ENCODE measurements at places on chromosomes 6 and 20.
A peak's percentile ranks its signal among the peaks of the same experiment; 100 is the strongest.

GRCh38 chr20:60437418-60437817, 479.2 kb downstream of the CDH26 start:
- DNase-seq: no peak

DNA sequence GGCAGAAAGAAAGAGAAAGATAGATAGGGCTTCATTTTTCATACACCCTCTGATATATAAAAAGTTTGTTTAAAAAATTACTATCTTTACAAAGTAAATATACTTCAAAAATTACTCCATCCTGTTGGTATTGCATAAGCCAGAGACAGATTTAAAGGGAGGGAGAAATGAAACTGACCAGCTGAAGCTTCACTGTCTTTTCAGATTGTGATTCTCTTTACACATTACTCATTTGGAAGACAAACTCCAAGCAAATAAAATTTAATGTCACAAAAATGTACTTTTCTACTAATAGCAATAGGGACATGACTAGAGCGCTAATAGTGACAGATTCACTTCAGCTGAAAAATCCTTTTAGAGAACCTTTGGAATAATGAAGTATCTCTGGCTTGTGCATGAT, 38.6 kb upstream of the MARCKS start:
- no peak for DNase-seq

DNA sequence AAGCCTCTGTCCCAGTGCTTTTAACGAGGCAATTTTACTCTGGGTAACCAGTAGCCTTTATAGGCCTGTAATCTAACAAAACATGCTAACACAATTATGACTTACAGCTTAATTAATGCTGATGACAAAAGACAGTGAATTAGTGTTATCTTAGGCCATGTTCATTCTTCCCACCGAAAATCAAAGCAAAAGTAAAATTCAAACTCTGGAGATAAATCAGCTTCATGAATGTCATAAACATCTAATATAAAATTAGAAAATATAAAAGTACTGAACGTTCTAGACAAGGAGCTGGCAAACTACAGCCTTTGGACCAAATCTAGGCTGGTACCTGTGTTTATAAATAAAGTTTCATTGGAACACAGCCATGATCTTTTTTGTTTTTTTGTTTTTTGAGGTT, 18.6 kb upstream of the COL21A1 start:
- no peak for DNase-seq

- no peak for DNase-seq
Observed at GRCh38 chr20:25191051-25191450, 4.5 kb upstream of the ENTPD6 start.

- no peak for DNase-seq
Observed at GRCh38 chr20:22732751-22733150, 148.4 kb upstream of the FOXA2 start.

GRCh38 chr6:73123632-73124329, 101.5 kb downstream of the KHDC1L start:
- no peak for DNase-seq

DNA sequence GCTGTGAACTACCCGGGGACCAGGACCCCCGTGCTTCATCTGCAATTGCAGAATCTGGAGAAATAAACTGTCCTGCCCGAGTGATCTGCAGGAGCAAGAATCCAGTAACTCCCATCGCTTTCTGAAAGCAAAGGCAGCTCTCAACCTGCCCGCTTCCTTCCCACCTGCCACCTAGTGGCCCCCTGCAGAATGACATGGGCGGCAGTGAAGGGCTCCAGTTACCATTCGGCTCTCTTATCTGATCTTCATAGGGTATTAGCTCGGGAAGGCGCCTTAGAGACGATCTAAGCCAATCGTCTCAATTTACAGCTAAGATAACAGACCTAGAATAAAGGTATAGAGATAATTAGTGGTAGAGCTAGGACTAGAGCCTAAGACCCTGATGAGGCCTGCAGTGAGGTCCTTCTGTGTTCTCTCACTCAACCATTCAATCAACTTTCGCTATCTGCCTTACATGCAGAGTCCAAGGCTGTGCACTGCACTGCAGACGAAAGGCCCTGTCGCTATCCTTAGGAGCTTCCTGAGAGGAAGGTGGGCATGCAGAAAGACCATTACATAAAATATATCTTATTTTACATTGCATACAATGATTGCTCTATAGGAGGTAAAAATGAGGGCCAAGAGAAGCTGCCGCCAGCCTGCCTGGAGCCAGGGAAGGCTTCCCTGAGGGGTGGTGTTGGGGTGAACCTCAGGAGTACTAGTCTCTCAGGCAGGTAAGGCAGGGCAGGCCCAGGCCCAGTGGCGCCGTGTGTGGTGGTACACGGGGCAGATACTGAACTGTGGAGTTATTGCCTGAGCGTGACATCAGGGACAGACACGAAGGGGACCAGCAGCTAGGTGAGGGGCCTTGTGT, 7.1 kb upstream of the PSMG4 start:
- peak; percentile 65 for DNase-seq

DNA sequence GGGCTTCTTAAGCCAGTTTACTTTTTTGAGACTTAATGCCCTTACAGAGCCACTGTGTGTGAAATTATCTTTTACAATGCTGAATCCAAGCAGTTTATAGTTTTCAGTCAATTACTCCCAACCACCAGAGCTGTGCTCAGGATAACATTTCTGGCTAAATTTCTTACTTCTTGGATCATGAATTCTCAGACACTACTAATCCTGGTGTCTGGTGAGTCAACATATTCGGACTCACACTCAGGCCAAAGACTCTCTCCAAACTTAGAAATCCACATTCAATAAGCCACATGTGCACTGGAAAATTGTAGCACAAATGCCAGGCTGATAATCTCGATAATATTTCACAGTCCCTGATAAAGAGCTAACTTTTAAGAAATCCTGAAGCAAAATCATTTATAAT, 49.0 kb downstream of the PTPRT start:
- no peak for DNase-seq

- no peak for DNase-seq
Observed at GRCh38 chr20:43415661-43416430, 41.9 kb upstream of the SRSF6 start.

DNA sequence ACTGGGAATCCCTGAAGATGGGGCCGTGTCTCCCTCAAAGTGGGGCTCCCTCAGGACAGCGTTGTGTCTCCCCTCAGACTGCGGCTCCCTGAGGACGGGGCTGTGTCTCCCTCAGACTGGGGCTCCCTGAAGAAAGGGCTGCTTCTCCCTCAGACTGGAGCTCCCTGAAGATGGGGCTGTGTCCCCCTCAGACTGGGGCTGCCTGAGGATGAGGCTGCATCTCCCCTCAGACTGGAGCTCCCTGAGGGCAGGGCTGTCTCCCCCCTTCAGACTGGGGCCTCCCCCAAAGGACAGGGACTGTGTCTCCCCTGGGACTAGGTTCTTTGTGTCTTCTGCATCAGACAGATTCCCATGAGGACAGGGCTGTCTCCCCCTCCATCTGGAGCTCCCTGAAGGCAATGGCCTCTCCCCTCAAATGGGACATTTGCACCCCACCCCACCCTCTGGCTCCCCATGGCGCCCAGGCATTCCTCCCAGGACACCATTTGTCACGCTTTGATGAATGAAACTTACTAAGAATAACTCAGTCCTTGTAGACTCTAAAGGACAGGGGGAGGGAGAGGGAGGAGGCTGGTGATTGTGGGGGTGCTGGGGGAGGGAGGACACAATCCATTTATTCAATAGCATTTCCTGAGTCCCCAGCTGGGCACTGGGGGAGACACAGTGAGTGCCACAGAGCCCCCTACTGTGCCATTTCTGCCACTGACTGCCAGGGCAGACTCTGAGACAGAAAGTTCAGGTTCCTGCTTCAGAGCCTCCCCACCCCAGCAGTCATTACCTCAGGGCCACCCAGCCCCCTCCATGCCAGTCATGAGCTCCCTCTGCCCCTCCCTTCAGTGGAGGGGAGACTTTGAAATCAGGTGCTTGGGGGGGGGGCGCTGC, 122.4 kb downstream of the MRPL14 start:
- no peak for DNase-seq

DNA sequence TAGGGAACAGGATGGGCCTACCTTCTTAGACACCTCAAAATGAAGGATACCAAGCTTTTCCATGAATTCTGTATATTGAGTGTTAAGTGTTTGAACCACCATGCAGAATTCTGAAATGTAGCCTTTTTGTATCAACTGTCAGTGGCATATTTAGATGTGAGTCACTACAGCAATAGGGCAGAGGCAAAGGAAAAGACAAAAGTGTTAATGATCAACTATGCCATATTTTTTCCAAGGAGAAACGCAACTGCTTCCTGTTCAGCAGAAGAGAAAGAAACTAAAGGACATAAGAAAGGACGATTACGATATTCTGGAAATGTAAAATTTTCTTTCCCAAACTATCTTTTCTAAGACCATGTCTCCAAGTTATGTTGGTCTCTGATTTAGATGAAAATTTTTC, 104.6 kb upstream of the RSPO3 start:
- DNase-seq: no peak

DNA sequence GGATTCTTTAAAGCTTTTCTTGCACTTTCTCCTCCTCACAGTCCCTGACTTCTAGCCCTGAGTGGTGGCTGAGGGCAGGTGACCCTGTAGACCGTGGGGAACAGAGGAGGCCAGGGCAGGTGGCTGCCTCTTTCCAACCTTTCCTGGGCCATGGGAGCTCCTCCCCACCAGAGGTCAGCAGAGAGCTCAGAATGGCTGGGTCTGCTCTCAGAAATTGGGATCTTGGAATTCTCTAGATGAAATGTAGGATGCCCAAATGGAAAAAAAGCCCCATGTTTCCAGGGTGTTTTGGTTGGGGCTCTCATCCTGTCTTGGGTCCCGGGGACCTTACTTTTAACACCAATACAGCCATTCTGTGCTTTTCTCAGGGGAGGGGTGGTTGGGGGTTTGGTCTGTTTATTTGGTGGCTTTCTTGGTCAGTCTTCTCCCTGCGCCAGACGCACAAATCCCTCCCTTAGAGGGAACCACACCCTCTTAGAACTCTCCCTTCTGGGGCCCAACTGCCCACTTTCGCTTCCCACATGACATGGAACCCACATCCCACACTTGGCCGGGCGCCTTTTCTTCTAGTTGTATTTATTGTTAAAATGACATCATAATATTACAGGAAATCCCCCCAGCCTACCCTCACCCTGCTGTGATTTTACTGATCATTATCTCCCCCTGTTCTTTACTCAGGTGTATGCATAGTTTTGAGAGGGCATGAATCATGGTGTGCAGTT, 17.9 kb downstream of the GNAS start:
- peak; percentile 39 for DNase-seq

- no peak for DNase-seq
Observed at GRCh38 chr6:6319952-6320811, at the start of gene F13A1. TSS of gene F13A1 (minus strand) at chr6:6320662. CDS start at chr6:6318664, 1,998 bp downstream.

DNA sequence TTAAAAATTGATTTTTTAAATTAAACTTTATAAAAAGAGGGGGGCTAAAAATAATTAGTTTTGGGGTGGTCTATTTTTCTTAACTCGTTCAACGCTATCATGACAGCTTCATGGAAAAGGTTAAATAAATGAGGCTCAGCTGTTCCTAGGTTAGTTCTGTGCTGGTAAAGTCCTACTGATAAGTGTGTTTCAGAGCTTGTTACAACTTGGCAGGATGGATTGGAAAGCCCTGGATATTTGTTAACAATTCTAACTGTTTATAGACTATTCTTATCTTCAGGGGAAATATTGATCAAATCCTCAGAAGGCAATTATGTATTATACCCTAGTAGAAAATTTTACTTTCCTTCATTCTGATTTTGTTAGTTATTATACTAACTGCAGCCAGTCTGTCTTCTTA, 50.4 kb downstream of the IL22RA2 start:
- DNase-seq: no peak

DNA sequence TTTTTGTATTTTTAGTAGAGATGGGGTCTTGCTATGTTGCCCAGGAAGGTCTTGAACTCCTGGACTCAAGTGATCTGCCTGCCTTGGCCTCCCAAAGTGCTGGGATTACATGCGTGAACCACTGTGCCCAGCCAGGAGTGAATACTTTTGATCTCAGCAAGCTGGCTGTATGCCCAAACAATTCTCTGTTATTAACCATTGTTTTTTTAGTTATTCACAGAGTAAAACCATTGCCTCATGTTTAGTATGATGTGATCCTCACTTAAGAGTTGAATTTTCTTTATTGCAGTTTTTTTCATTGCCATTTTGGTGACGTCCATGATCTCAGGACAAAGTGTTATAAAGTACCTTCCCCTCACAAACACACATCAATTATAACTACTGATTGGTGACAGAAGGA, 14.8 kb downstream of the C6orf141 start:
- no peak for DNase-seq

DNA sequence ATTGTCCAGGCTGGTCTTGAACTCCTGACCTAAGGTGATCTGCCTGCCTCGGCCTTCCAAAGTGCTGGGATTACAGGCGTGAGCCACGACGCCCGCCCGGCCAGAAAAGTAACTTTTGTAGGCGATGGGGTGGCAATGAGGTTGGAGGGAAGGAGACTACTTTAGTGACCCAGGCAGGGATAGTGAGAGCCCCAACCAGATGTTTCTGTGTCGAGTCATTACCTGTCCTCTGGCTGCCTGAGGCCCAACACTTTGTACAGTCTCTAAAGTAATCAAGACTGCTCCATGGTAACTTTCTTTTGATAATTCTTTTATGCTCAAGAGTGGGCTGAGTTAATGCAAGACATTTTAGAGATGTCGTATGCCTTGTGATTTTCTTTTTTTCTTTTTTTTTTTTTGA, 6.8 kb downstream of the SASH1 start:
- DNase-seq: no peak

GRCh38 chr6:163398815-163399214, 15.7 kb upstream of the QKI start:
- no peak for DNase-seq

- DNase-seq: no peak
Observed at GRCh38 chr6:127539272-127539671, 20.1 kb upstream of the MTCL3 start.

- no peak for DNase-seq
Observed at GRCh38 chr6:137914530-137915193, 47.6 kb downstream of the TNFAIP3 start.

DNA sequence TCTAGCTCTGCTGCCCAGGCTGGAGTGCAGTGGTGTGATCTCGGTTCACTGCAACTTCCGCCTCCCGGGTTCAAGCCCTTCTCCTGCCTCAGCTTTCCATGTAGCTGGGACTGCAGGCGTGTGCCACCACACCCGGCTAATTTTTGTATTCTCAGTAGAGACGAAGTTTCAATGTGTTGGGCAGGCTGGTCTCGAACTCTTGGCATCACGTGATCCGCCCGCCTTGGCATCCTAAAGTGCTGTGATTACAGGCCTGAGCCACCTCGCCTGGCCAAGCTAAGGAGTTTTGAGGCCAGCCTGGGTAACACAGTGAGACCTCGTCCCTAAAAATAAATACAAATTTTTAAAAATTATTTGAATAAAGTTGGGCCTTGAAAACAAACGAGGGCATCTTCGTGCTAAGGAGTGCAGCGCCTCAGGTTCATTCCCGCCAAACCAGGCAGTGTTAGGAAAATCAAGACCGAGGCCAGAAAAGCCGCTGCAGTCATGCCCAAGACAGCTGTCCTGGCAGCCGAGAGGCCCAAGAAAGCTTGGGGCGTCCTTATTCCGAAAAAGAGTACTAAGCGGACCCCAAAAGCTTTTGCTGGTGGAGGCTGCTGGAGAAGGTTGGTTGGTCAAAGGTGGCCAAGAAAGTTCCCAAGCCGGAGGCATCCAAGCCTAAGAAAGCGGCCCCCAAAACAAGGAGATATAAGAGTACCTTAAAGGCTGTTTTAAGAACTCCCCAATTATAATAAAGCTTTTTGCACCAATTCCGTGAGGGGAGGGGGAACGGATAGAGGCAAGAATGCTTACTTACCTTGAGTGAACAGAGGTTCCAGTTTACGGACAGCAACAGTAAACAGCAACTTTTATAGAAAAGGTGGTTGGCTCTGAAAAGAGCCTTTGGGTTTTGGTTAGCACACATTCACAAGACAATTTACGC, 109.0 kb downstream of the HFE start:
- no peak for DNase-seq

Data from activated T-helper 1 cell treated with Interleukin-2 at 50 U/mL for 16 hours (primary cell).